ENCODE measurements at places on chromosomes 2 and 18.
A peak's percentile ranks its signal among the peaks of the same experiment; 100 is the strongest.

DNA sequence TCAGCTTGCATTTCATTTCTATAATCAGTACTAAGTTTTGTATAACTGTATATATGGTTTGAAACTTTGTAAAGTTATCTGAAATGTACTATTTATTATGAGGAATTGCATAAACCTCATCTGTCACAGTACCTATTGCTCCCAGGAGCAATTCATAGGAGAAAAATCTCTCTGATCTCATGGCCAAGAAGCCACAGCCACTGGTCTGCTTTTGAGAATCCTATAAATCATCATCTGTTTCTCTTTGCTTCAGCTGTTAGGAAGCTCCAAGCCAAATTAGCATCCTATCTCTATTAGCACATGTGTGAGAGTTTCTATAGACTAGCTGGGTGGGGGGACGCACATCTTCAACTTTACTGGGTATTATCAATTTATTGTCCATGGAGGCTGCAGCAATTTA lies 210.3 kb downstream of the CYP26B1 start:
- DNase-seq, result no peak

GRCh38 chr18:34600158-34600557 lies 109.9 kb upstream of the DTNA start:
- DNase-seq, result no peak

DNA sequence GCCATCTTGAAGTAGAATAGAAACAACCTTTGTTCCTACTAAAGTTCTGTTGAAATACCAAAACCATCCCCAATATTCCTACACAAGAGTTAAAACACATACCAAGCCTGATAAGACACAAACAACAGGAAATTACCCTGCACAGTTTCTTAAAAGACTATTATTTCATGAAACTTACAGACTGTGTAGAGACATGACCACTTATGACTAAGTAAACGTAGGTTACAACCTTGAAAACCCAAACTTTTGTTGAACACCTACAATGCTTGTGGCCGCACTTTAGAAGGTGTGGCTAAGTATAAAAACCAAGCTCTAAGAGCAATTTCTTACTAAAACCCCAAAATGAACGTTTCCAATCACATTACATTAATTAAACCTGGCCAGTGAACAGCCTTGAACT lies 2.0 kb downstream of the SMAD2 start:
- no peak for DNase-seq

GRCh38 chr18:54149078-54149697 lies 75.3 kb downstream of the MBD2 start:
- no peak for DNase-seq

DNA sequence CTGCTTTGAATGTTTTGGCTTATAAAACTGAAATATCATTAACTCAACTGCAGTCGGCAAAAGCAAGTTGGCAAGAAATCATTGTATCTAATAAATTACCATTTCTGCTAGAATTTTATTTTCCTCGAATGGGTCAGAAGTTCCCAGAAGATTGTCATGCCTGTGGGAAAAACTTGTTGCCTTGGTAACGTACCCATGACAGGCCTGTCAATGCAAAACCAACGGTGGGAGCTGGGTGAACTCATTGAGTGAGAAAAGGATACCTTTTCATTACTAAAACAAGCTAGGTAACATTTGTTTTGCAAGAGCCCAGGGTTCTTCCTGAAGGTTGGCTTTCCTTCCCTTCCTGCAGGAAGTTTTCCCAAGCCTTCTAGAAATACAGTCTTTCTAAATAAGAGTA lies 9.5 kb downstream of the PLB1 start:
- DNase-seq, result no peak

DNA sequence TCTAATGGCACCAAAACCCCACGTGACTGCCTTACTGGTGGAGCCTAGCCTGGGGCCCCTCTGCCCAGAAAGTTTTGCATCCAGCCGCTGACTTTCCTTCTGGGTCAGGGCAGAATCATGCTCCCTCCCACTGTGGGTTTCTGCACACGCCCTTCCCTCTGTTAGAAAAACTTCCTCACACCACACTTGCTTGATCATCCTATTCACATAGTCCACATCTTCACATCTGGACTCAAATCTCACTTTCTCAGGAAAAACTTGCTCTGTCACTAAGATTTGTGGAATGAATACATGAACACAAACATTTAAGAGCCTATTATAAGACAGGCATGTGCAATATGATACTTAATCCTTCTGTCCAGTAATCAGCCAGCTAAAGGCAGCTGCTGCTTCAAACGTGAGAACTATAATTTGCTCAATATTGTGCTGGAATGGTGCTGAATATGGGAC lies 274.7 kb downstream of the RND3 start:
- no peak for DNase-seq

DNA sequence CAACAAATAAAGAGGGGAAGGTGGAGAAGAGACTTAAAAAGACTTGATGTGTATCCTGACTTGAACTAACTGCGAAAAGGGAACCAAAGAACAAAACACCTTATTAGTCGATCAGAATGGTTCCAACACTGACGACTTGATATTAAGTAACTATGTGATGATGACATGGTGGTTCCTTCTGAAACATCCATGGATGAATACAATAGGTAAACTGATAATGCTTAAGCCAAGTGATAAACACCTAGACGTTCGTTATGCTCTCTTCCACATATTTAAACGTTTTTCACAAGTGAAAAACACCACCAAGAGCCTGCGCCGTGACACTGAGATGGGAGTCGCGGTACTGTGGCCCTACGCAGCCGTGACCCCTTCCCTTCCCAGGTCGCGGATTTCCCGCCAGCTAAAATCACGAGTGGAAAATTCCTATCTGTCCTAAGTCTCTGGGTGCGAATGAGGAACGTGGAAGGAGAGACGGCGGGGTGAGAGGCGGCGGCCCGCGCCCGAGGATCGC lies 797 bp downstream of the TTC32 start:
- DNase-seq, result no peak

GRCh38 chr18:23200756-23201155 lies 65.5 kb downstream of the CABLES1 start:
- no peak for DNase-seq

- DNase-seq, result no peak
Measured at GRCh38 chr2:54377901-54378493, 78.1 kb upstream of the SPTBN1 start.

DNA sequence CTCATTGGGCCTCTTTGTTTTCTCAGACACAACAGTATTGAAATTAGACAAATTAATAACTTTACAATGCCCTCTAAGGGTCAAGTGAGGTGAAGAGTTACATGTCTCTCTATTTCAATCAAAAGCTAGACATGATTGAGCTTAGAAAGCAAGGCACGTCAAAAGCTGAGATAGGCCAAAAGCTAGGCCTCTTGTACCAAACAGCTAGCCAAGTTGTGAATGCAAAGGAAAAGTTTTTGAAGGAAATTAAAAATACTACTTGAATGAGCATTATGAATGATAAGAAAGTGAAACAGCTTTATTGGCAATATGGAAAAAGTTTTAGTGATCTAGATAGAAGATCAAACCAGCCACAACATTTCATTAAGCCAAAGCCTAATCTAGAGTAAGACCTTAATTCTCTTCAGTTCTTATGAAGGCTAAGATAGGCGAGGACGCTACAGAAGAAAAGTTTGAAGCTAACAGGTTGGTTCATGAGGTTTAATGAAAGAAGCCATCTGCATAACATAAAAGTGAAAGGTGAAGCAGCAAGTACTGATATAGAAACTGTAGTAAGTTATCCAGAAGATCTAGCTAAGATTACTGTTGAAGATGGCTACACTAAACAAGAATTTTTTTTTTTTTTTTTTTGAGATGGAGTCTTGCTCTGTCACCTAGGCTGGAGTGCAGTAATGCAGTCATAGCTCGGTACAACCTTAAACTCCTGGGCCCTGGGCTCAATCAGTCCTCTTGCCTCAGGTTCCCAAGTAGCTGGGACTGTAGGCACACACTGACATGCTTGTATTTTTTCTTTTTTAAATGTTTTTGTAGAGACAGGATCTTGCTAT lies 65.5 kb downstream of the FAM117B start:
- no peak for DNase-seq

GRCh38 chr2:64485331-64485730 lies 31.4 kb downstream of the LGALSL start:
- DNase-seq, result no peak

DNA sequence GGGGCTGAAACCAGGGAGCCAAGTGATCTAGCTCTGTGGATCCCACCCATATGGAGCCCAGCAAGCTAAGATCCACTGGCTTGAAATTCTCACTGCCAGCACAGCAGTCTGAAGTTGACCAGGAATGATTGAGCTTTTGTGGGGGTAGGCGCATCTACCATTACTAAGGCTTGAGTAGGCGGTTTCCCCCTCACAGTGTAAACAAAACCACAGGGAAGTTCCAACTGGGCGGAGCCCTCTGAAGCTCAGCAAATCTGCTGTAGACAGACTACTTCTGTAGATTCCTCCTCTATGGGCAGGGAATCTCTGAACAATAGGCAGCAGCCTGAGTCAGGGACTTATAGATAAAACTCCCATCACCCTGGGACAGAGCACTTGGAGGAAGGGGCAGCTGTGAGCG lies 96.7 kb downstream of the CCDC148 start:
- DNase-seq, result no peak

DNA sequence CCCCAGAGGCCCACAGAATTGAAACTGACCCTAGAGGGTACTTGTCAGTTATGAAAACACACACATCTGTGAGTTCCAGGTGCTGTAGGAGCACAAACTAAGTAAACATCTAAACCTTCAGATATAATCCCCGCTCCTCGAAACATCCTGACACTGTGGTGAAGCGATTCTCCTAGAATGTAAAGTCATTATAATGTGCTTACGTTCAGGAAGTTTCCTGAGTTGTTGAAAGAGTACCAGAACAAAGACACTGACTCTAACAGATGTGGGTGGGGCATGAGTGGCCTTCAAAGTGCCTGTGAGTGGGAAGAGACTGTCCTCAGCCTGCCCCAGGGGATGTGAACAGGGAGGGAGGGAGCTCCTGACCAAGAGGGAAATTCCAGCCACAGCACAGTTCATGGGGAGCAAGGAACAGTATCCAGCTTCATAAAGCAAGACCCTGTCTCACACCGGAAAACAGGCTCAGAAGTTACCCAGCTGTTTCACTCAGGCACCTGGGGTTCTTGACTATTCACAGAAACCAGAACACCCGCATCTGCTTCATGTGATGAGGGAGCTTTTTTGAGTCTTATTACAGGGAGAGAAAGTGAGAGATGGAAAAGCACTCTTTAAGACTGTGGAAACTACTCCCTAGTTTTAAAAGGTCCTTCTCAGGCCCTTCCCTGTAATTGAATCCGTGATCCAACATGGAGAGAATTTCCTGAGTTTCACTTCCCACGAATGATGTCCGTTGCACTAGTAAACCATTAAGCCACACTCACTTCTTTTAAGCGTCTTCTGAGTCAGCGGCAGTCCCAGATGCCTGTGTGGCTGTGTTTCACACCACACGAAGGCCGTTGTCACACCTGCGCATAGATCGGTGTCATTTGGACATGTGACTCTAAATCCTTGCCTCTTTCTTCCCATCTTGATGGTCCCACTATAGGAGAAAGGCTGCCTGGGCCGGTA lies 88.6 kb upstream of the EML6 start:
- DNase-seq, result no peak

DNA sequence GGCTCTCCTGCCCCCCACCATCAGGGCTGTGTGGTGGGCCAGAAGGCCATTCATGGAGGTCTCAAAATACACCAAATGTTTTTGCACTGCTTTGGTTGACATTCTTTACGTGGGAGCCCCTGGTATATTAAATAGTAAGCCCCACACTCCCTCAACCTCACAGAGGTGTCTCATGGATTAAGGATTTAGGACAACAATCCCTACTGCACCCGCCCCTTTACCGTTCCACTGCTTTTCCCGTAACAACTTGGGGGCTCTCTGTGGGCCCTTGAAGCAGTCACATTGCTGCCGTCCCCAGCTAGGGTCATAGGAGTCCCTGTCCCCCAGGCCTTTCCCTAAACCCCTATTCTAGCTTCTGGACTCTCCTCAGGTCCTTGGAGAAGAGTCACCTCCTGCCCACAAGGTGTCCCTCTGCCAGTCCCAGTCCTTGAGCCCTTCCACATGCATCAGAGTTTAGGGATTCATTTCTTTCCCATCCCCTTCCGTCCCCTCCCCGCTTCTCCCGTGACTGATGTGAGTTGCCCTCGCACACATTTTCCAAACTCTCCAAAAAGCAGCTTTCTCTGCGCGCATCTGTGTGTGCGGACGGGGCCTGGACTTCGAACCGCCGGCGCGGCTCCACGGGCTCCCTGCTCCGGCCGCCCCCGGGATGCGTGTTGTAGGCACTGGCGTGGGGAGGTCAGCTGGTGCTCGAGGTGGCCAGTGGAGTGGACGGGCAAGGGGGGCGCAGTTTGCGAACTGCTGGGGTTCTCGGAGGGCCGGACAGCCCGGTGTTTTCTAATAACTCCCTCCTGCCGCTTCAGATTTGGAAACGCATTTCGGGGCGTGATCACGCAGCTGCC lies 84.8 kb downstream of the LYPD1 start:
- no peak for DNase-seq

DNA sequence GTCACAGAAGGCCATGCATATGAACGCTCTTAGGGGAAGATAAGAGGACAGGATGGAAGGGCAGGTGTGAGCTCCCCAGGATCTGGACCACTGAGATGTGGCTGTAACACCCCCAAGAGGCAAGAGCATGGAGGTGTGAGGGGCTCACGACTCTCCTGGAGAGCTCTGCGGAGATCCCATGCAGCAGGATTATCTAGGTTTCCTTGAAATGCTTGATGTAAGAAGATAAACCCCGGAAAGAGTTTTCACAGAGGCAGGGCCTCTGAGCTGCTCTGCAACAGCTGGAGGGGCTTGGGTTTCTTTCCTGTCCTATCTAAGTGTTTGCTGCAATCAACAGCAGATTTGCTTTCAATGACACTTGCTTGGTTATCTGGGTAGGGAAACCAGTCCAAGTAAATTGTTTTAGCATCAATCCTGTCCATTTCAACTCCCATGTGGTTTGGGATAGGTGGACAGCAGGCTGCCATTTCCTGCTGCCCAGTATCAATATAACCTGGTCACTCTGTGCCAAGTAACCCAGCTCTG lies 138.9 kb downstream of the SMAD2 start:
- DNase-seq, result no peak

- DNase-seq, result no peak
Measured at GRCh38 chr2:110980339-110981062, 140.2 kb upstream of the BCL2L11 start.

DNA sequence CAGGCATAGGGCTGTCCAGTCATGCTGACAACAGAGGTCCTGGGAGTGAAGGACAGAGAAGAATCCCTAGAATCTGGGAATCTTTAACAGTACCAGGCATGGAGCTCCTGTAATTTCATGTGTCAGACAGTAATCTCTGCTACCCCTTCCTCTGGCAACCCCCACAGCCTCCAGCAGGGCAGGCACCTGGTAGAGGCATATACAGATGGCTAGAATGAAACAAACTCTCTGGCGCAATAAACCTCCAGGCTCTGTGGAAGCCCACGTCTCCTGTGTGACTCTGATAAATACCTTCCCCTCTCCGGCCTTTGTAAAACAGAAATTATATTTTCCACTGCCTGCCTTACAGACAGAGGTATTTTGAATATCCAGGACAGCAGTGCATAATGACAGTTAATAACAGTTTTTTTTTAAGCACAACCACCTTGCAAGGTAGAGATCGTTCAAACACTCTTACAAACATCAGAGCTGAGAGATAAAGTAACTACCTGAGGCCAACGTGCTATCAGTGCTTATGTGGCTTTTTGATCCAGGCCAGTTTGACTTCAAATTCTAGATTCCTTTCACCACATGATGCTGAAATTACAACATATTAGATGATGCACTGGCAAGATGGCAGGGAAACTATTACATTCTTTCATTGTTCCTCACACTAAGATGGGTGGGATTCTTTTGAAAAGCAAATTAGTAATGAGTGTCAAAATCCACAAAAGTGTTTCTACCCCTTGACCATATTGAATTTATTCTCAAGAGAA lies 47.7 kb upstream of the TMEM247 start:
- DNase-seq, result peak; percentile 79

- DNase-seq, result no peak
Measured at GRCh38 chr18:12839057-12839525, 44.9 kb downstream of the PTPN2 start.

- no peak for DNase-seq
Measured at GRCh38 chr2:33946193-33946592, 347.1 kb upstream of the FAM98A start.
